ENCODE measurements at places on chromosomes 12 and 14.

DNA sequence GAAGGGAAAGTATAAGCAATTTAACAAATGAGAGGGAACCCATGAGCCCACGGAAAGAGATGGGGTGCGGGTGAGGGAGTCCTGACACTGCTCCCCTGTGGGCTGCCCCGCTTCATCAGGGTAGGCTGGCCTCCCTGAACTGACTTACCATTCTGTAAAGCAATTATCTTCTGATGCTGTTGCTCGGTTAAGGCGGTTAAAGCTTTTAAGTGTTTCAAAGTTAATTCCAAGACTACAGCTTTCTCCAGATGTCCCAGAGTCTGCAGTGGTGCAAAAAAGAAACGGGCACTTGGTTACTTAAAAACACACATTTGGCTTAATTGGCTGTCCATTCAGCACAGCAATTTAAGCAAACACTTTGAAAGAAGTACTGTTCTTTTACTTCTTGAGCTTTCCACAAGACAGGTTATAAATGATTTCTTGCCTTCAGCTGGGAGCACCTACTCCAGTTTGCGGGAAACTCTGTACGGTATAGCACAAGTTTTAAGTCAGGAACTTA, 1.3 kb downstream of the BHLHE41 start:
- DNase-seq, result peak; percentile 50

DNA sequence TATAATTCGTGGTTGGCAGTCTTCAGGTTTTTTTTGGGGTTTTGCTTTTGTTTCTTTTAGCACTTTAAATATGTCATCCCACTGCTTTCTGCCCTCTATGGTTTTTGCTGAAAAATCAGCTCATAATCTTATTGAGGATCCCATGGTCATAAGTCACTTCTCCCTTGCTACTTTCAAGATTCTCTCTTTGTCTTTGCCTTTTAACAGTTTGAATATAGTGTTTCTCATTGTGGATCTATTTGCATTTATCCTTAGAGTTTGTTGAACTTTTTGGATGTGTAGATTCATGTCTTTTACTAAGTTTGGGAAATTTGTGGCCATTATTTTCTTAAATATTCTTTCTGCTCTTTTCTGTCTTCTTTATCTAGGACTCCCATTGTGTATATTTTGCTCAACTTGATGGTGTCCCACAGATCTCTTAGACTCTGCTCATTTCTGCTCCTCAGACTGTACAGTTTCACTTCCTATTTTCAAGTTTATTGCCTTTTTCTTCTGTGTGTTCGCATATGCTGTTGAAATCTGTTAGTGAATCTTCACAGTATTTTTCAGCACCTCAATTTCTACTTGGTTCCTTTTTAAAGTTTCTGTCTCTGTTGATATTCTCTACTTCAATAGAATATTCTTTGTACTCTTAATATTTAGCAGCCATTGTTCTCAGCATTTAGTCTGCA, 70.8 kb downstream of the WNK1 start:
- DNase-seq, result no peak

GRCh38 chr14:60859525-60859924, 121.4 kb downstream of the TRMT5 start:
- no peak for DNase-seq

GRCh38 chr14:104115131-104115600, 23.2 kb upstream of the KIF26A start:
- DNase-seq, result no peak

GRCh38 chr12:117850048-117850447, 118.7 kb downstream of the KSR2 start:
- peak; percentile 59 for DNase-seq
